ENCODE measurements at places on chromosomes 7 and 10.
A peak's percentile ranks its signal among the peaks of the same experiment; 100 is the strongest.

- DNase-seq, result no peak
Measured at GRCh38 chr10:69181433-69181832, 1.4 kb downstream of the SUPV3L1 start.

DNA sequence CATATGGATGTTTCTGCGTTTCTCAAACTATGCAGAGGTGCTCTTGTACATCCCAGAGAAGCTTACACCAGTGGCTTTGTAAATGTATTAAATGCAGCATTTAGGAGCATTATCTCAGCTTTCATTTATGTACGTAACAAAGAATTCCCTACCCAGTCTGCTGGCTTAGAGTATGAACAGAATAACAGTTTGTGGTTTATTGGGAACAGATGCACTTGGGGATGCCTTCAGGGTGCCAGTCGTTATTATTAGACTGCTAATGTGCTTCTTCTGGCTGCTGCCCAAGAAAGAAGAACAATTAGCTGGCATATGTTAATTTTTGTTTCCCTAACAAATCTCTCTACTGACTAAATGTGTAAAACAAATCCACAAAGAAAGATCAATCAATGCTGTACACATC, 241.9 kb downstream of the FOXP2 start:
- DNase-seq, result no peak

- DNase-seq, result peak; percentile 8
Measured at GRCh38 chr7:106747804-106748203, 86.8 kb upstream of the CCDC71L start.

GRCh38 chr7:142455392-142455791, 197.5 kb upstream of the PRSS58 start:
- no peak for DNase-seq

- DNase-seq, result no peak
Measured at GRCh38 chr10:29007748-29008610, 280.9 kb upstream of the LYZL1 start.

DNA sequence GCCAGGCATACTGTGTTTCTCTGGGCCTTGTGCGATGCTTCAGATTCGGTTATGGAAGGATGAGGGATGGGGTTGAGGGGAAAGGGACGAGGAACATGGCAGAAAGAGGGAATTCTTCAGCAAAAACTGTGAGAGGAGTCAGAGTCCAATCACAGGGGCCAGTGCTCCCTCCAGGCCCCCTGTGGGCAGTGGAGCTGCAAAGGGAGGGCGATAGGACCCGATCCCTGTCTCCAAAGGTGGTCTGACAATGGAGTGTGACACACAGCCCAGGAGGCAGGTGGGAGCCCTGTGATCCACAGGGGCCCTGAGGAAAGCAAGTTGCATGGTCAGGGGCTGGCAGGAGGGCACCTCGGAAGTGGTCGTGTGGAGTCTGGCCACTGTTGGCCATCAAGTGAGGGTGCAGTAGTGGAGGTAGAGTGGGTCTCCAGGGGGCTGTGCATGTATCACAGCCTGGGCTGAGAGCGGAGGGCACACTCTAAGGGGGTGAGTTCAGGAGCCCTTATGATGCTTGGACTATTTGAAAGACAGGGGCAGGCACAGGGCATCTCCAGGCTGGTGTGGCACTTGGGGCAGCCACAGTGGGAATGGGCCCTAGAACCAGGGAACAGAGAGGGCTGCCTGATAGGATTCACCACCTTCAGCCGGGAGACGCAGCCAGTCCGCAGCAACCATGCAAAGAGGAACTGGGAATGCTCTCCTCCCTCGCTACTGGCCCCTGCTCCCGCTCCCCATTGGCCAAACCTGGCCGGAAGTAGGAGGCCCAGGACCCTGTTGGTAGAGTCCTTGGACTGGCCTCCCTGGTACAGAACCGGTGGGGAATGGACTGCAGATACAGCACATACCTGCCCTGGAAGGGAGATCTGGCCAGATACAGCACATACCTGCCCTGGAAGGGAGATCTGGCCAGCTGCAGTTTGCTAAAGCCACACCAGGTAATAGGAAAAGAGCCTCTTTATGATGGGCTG, 115.9 kb downstream of the ADCY1 start:
- no peak for DNase-seq

DNA sequence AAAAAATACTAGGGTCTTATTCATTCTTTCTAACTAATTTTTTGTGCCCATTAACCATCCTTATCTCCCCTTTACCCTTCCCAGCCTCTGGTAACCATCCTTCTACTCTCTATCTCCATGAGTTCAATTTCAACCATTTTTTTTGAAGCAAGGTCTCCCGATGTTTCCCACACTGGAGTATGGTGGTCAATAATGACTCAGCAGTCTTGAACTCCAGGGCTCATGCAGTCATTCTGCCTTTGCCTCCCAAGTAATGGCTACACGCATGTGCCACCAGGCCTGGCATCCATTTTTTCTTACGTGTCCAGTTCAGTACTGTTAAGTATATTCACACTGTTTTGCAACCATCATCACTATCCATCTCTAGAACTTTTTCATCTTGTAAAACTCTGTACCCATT, 60.4 kb downstream of the CYTH3 start:
- no peak for DNase-seq

DNA sequence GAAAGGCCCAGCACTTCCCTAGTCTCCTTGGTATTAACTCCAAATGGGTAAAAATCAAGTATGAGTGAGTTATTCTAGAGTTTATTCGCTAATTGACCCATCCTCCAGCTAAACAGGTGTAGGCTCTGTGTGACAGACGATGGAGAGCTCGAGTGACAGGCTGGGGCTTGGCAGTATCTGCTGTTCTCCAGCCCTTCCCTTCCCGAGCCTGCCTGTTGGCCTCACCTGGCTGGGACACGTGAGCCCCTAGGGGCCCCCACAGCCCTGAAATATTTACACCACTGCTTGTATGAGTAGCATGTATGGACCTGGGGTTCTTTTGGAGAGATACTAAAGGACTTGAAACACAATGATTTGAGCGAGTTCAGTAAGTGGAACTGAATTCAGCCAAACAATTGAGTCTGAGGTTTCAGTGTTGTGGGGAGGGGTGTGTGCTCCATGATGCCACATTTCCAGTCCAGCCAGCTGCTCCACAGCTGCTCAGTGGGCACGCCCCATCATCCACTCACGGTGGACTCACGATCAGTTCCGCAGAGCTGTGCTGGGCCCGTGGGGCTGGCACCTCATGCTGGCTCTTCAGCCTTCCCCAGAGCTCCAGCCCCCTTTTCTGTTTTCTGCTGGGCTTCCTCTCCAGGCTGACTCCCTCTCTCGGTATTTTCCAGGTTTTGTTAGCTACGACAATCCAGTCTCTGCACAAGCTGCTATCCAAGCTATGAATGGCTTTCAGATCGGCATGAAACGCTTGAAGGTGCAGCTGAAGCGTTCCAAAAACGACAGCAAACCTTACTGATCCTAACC, 283.0 kb downstream of the USP6NL start:
- DNase-seq, result no peak

- DNase-seq, result no peak
Measured at GRCh38 chr7:23532490-23533237, 883 bp upstream of the TRA2A start.

DNA sequence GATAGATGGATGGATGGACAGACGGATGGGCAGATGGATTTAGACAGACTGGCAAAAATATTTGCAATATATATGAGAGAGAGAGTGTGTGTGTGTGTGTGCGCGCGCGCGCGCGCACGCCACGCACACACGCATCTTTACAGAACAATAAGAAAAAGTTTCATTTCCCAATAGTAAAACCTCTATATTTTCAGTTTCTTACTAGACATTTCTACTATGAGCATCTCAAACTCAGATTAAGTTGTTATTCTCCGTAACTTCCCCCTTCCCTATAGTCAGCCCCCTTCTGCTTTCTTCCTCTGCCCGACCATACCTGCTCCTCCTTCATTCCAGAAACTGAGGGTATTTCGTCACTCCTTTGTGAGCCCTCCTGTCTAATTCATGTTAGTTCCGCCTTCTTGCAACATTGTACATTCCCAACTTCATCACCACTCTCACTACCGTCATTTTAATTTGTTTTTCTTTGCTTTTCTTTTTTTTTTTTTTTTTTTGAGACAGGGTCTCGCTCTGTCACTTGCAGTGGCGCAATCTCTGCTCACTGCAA, 154.4 kb upstream of the SH2B2 start:
- peak; percentile 43 for DNase-seq

DNA sequence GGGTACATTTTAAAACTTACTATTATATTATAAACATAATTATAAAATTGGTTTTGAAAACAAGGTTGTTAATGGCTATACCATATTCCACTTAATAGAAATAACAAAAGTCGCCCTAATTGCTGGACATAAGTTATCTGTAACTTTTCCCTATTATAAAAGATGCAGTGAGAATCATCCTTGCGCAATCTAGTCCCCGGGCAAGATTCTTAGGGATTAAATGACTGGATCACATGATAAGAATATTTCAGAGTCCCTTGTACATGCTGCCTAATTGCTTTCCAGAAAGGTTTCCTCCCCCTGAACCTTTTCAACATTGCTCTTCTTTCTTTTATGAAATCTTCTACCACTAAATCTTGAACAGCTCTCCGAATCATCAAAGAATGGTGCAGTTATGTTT, 479.8 kb upstream of the MKI67 start:
- no peak for DNase-seq

DNA sequence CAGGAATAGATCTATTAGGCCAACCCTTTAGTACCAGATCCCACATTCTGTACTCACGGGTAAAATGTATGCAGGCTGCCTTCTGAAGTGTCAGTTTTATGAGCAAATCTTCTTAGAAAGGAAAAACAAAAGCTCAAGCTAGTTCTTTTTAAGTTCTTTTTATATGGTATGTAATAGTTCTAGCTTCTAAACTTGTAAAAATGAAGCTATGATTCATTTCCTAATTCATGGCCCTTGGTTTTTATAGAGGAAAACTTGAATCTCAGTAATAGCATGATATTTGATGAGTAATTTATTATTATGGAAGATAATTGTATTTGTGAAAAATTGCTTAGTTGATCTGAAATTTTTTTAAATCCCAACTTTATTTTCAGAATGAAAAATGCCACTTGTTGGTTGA, 54.3 kb downstream of the SLK start:
- DNase-seq, result no peak

GRCh38 chr10:69934768-69935167, 117.9 kb upstream of the MACROH2A2 start:
- no peak for DNase-seq

DNA sequence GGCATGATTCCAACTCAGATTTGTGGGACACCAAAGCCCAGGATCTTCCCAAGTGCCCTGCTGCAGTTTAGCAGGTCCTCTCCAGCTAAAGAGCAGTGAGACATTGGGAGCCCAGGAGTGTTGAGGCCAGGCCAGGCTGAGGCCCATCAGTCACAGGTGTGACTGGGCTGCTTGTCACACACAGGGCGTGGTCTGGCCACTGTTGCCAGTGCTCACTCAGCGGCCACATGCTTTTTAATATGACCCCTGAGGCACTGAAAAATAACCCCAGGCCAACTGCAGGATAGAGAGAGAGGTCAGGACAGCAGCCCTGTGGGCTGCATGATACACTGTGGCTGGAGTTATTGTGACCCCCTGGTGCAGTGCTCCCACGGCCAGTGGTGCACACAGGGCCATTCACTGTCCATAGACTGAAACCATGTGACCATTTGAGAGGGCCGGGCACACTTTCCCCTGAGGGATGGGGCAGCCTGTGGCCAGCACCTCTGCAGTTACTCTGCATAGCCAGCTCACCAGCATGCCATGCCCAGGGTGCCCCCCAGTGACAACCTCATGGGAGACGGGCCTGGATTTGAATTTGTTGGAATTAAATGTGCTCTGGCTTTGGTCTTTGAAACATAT, 4.2 kb downstream of the GDF2 start:
- no peak for DNase-seq

DNA sequence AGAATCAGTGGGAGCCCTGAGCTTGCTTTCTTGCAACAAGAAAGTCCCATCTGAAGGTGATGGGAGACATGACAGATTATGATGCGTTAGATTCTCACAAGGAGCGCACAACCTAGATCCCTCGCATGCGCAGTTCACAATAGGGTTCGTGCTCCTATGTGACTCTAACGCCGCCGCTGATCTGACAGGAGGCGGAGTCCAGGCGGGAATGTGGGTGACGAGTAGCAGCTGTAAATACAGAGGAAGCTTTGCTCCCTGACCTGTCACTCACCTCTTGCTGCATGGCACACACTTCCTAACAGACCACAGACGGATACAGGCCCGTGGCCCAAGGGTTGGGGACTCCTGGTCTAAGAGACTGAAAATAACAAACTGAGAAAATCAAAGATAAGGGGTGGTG, 1163.4 kb upstream of the AUTS2 start:
- no peak for DNase-seq

- DNase-seq, result no peak
Measured at GRCh38 chr10:35184527-35185171, 58.0 kb downstream of the CREM start.

- DNase-seq, result no peak
Measured at GRCh38 chr7:157630301-157630853, 293.6 kb downstream of the DNAJB6 start.

- no peak for DNase-seq
Measured at GRCh38 chr7:155811560-155811894, 736 bp downstream of the SHH start.

DNA sequence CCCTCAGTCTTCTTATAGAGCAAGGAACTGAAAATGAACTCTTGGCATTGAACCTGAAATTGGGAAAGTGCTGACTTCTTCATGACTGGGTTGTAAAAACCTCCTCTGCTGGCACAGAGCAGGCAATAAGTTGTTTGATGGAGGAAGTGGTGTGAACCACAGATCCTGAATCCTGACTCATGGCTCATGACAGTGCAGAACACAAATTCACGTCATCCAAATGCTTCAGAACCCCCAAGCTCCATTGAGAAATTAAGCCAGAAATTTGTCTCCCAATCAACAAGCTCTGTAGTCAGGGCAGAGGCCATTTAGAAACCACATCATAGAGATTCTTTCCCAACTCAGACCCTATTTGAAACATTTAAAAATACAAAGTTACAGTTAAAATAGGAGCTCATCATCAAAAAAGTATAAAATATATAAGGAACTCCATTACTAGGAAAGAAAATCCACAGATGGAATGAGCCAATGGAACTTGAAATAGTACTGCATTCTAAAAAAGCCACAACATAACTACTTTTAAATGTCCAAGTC, 10.3 kb upstream of the STK17A start:
- DNase-seq, result peak; percentile 87

GRCh38 chr10:70477661-70478162, 855 bp upstream of the PALD1 start:
- no peak for DNase-seq

DNA sequence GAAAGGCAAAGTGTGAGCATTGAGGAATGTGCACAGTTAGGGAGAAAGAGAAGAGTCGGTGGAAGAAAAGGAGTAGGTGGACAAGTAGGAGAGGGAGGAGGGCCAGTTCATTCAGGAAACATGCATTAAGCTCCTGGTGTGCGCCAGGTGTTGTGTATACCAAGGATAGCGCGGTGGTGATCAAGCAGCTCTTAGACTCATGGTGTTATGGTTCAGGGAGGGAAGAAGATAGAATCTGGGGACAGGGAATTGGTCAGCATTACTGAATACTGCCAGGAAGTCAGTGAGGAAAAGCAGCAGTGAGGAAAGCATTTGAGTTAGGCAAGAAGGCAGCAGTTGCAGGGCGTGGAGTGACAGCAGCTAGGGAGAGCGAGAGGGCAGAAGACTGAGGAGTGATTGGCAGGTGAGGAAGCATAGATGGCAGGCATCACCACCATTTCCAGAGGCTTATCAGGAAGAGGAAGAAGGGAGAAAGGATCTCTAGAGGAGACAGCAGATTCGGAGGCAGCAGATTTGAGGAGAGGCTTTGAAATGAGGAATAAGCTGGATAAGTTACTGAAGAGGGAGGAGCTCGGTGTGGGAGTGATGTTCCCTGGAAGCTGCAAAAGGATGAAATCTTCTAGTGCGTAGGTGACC, 265.6 kb downstream of the GFRA1 start:
- DNase-seq, result no peak

All from pons (tissue), 1 donor.